ENCODE measurements at places on chromosomes 7 and 10.

DNA sequence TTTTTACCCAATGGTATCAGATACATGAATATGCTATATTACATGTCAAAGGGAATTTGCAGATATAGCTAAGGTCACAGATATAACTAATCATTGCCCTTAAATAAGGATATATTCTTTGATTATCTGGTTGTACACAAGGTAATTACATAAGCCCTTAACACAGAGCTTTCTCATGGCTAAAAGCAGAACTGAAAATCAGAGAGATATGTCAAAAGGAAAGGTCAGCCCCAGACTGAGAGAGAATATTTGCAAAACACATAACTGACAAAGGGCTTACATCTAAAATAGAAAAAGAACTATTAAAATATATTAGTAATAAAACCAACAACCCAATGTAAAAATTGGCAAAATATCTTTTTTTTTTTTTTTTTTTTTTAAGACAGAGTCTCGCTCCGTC lies 1029.5 kb upstream of the LRRN3 start:
- no peak for DNase-seq

DNA sequence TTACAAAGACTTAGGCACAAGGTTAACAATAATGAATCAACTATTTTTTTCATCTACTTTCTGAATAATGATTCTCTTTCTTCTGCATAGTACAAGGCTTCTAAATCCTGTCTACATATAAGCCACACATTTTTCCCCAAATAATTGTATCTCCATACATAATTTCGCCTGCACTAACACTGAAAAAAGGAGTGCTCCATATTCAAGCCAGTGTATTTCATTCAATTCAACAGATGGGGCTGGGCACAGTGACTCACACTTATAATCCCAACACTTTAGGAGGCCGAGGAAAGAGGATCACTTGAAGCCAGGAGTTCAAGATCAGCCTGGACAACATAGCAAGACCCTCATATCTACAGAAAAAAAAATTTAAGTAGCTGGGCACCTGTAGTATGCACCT lies 86.0 kb upstream of the ZNF800 start:
- no peak for DNase-seq

- peak; percentile 78 for DNase-seq
Observed at GRCh38 chr7:25389489-25390106, 161.3 kb upstream of the NPVF start.

DNA sequence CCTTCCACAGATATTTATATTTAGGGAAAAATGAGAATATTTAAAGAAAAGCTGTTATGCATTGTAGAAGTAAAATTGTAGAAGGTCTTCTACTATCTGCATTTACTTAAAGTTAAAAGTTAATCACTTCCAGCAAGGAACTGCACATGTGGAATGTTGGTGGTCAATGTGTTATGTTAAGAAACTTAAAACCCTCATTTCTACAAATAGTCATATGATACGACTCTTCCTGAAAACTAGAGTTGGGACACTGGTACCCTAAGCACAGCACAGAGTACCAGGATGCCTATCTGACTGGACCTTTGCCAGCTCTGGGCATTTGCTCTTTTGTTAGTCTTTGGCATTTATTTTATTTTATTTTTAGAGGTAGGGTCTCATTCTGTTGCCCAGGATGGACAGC lies 524.2 kb upstream of the GALNT17 start:
- DNase-seq = no peak

- no peak for DNase-seq
Observed at GRCh38 chr10:19789607-19790006, 26.6 kb upstream of the PLXDC2 start.

DNA sequence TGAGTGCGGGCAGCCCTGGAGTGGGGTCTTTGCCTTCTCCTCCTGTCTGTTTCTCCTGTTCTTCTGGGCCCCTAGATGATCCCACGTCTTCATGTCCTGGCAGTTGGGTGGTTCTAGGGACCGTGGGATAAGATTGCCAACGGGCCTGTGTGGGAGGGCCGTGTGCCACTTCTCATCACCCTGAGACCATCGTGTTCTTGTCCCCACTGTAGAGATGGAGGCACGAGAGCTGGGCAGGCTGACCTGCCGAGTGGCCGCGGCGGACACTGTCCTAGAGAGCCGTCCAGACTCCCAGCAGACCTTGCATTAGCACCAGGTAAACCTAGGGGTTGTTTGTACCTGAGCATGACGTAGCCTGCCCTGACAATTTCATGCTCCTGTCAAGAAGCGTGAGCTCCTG lies 18.5 kb upstream of the UBE3C start:
- no peak for DNase-seq

GRCh38 chr10:4453950-4454349 lies 372.1 kb upstream of the AKR1E2 start:
- no peak for DNase-seq
